ENCODE measurements at places on chromosomes 1 and 21.

DNA sequence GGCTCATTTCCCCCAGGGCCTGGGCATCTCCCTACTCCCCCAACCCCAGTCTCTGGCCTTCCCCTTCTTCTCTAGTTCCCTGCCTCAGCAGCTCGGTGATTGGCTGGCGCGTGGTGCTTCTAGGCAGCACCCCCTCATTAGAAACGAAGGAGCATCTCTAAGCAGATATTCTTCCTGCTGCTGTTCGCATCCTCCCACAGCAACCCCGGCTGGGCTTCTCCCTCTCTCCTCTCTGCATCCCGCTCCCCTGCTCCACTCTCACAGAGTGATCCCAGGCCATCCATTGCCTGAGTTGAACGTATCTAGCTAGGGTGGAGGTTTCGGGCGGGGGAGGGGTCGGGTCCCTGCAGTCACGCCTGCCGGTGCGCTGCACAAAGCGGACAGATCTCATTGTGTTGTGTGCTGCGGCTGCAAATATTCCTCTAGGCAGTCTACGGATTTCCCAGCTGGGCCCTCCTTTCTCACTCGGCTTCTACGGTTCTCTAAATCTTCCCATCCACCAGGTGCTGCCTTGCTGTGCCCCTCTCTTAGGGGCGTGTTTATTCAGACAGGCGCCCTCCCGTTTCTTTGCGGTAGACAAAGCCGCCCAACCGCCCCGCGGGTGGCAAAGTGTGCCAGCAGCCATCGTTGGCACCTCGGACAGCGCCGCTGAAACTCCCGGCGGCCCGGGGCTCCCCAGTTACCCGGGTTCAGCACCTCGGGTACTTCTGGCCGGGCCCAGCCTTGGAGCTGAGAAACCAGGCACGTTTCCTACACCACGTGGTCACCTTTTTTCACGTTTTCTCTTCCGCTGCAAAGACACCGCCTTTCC, 2.2 kb downstream of the CACNA1E start:
- no peak for DNase-seq
- peaks cover 5% of the 10 kb centered on the region for H3K27me3 ChIP-seq
- H3K36me3 ChIP-seq: no peaks in the 10 kb centered on the region

GRCh38 chr1:22619252-22619651, 17.2 kb upstream of the C1QA start:
- no peak overlapping the region for H3K4me3 ChIP-seq
- no peak overlapping the region for H3K27ac ChIP-seq
- no peaks in the 10 kb centered on the region for H3K36me3 ChIP-seq
- no peak for DNase-seq
- H3K4me1 ChIP-seq: no peaks in the 10 kb centered on the region
- no peaks in the 10 kb centered on the region for H3K27me3 ChIP-seq

- H3K4me1 ChIP-seq: peaks cover 61% of the 10 kb centered on the region
- H3K27me3 ChIP-seq: no peaks in the 10 kb centered on the region
- no peak overlapping the region for H3K4me3 ChIP-seq
- peaks cover 21% of the 10 kb centered on the region for H3K36me3 ChIP-seq
Observed at GRCh38 chr1:32696041-32696440, 6.5 kb downstream of the SYNC start.

DNA sequence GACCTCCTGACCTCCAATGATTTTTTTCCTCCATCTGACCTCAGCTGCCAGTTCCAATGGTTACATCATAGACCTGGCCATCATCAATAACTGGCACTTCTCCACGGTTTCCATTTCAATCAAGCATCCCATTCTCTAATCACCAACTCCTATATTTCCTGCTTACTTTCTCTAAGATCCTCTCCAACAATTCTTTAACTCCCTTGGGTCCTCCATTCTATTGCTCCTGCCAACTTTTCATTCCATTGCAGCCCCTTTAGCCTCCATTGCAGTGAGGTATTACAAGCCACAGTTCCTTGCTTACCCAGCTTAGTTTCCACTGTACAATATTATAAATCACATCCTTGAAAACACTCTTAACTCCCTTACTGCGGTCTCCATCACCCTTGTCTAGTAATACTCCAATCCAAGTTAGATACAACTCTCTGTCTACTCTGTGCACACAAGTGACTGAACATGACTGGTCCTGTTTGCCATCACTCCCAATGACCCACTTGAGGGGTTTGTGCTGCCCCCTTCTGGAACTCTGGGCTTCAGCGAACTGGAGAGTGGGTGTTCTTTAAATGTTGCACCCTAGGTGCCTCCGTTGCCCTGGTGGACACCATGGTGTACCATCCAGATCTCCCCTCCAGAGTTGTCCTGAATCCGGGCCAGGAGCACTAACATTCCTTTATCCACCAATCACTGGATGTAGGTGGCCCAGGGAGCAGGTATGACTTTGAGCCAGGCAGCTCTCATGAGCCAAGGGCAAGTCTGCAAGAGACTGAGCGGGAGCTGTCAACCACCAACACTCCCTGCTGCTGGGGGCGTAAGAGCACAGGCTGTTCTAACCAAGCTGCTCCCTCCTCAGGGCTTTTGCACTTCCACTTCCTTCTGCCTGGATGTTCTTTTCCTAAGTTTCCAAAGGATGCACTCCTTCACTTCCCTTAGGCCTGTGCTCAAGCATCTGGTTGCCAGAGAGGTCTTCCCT, 3.7 kb upstream of the FNDC7 start:
- H3K4me3 ChIP-seq: no peak overlapping the region
- DNase-seq: no peak
- H3K4me1 ChIP-seq: peaks cover 14% of the 10 kb centered on the region
- H3K27me3 ChIP-seq: no peaks in the 10 kb centered on the region
- no peak overlapping the region for H3K27ac ChIP-seq

DNA sequence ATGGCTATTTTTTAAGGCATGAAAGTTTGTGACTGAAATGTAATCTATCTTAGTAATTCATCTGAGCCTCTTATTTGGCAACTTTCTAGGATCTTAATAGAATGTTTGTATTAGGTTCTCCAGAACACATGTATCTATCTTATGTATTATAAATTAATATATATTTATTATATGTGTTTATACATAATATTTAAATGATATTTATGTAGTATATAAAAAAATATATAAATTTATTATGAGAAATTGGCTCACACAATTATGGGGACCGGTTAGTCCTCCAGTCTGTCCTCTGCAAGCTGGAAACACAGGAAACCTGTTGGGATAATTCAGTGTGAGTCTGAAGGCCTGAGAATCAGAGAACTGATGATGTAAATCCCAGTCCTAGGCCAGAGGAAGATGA, 155.7 kb downstream of the AMY1C start:
- DNase-seq: no peak
- no peaks in the 10 kb centered on the region for H3K36me3 ChIP-seq
- H3K4me3 ChIP-seq: no peak overlapping the region
- no peak overlapping the region for H3K27ac ChIP-seq

- H3K36me3 ChIP-seq: no peaks in the 10 kb centered on the region
- peak overlapping the region; percentile 94 for H3K4me3 ChIP-seq
- H3K4me1 ChIP-seq: peaks cover 49% of the 10 kb centered on the region
- DNase-seq: no peak
Observed at GRCh38 chr1:201507360-201507675, 395 bp upstream of the CSRP1 start.

DNA sequence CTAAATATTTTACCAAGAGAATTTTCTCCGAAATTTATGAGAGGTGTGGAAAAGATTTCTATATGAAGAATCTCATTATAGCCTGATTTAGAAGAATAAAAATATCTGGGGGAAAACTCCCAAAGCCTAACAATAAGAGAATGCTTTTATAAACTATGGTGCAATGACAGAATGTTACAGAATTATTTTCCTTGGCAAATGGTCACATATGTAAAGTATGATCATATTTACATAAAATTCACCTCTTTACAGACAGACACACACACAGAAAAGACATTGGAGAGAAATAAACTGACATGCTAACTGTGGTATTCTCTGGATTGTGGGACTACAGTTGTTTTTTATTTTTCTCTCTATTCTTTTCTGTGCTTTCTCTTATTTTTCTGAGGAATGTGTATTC, 226.3 kb upstream of the USP24 start:
- H3K36me3 ChIP-seq: no peaks in the 10 kb centered on the region
- H3K27ac ChIP-seq: no peak overlapping the region
- DNase-seq: no peak

GRCh38 chr21:42160111-42160721, 58.7 kb upstream of the ABCG1 start:
- no peaks in the 10 kb centered on the region for H3K27me3 ChIP-seq
- H3K4me3 ChIP-seq: no peak overlapping the region
- no peaks in the 10 kb centered on the region for H3K36me3 ChIP-seq
- H3K27ac ChIP-seq: no peak overlapping the region
- DNase-seq: no peak

- H3K36me3 ChIP-seq: no peaks in the 10 kb centered on the region
- H3K4me3 ChIP-seq: peak overlapping the region; percentile 72
- no peaks in the 10 kb centered on the region for H3K27me3 ChIP-seq
- DNase-seq: no peak
- H3K27ac ChIP-seq: peak overlapping the region; percentile 89
Observed at GRCh38 chr1:40692429-40692895, 958 bp downstream of the NFYC start.

- H3K4me3 ChIP-seq: no peak overlapping the region
- no peaks in the 10 kb centered on the region for H3K27me3 ChIP-seq
- no peak for DNase-seq
- no peaks in the 10 kb centered on the region for H3K4me1 ChIP-seq
Observed at GRCh38 chr1:117275055-117275454, 64.3 kb upstream of the VTCN1 start.

DNA sequence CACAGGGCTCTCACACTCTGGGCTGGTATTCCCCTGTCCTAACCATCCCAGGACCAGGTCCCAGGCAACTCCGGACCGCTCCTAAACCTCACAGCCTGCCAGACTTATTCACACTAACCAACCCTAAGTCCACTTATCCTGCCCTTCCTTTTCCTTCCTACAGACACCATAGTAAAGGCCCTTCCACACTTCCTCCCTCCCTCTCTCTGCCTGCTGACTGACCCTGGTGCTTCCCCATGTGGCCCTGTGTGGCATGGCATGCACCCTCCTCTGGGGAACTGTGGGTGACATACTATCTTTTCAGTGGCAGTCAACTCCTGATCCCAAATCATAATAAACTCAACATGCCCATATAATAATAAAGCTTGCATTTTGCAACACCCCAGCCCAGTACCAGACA, 155.1 kb upstream of the DNAH14 start:
- no peak for DNase-seq
- H3K4me3 ChIP-seq: no peak overlapping the region
- no peak overlapping the region for H3K27ac ChIP-seq
- H3K36me3 ChIP-seq: no peaks in the 10 kb centered on the region

- no peaks in the 10 kb centered on the region for H3K4me1 ChIP-seq
- H3K27me3 ChIP-seq: no peaks in the 10 kb centered on the region
- no peaks in the 10 kb centered on the region for H3K36me3 ChIP-seq
- no peak overlapping the region for H3K27ac ChIP-seq
- DNase-seq: no peak
- no peak overlapping the region for H3K4me3 ChIP-seq
Observed at GRCh38 chr21:39669976-39670661, 57.4 kb downstream of the B3GALT5 start.

- no peak overlapping the region for H3K27ac ChIP-seq
- no peaks in the 10 kb centered on the region for H3K4me1 ChIP-seq
- DNase-seq: no peak
- no peaks in the 10 kb centered on the region for H3K27me3 ChIP-seq
Observed at GRCh38 chr1:231485029-231485784, 43.3 kb upstream of the TSNAX start.

GRCh38 chr1:3520419-3521378, 66.2 kb downstream of the ARHGEF16 start:
- H3K36me3 ChIP-seq: peaks cover 35% of the 10 kb centered on the region
- no peaks in the 10 kb centered on the region for H3K27me3 ChIP-seq
- DNase-seq: no peak
- no peak overlapping the region for H3K27ac ChIP-seq

DNA sequence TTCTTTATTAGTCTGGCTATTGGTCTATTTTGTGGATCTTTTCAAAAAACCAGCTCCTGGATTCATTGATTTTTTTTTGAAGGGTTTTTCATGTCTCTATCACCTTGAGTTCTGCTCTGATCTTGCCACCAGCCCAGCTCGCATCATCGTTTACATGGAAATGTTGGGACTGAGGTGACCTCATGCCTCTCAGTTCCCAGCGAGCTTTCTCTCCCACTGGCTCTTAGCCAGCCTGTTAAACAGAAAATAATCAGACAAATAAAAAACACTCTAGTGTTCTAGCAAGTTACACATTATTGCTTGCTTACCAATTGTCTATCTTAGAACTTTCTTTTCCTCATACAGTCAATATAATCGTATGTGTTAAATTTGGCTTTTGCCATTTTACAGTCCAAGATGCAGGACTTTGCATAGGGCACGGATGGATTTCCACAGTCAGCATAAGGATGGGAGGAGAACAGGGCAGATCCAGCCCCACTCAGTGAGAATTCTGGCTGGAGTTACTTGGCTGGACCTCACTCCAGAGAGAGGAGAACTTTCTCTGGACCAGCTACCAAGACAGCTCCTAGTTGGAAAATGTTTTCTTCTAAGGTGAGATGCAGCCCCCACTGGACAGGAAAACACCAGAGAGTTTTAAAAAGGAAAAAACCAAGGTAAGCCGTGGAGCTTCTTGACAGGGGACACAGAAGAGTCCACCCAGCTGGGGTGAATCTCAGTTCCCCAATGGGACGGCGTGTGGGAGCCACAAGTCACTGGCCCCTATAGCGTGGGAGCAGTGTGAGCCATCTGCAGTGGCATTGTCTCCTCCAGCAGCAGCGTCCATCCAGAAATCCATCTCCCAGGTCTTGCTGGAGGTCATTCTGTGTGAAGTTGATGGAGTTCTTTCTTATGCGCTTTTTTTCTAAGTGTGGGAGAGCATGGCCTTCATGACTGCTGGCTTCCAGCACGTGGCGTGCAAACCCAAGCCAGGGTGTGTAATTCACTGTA, 17.6 kb downstream of the PGBD2 start:
- no peak for DNase-seq
- H3K4me3 ChIP-seq: no peak overlapping the region
- no peaks in the 10 kb centered on the region for H3K36me3 ChIP-seq
- H3K27ac ChIP-seq: no peak overlapping the region
- H3K27me3 ChIP-seq: no peaks in the 10 kb centered on the region

- no peaks in the 10 kb centered on the region for H3K27me3 ChIP-seq
- peak overlapping the region; percentile 14 for H3K27ac ChIP-seq
- peaks cover 68% of the 10 kb centered on the region for H3K4me1 ChIP-seq
- H3K4me3 ChIP-seq: peak overlapping the region; percentile 25
- peaks cover 34% of the 10 kb centered on the region for H3K36me3 ChIP-seq
Observed at GRCh38 chr1:40058453-40059337, 18.2 kb downstream of the CAP1 start.

- H3K4me3 ChIP-seq: no peak overlapping the region
- H3K27me3 ChIP-seq: no peaks in the 10 kb centered on the region
- no peaks in the 10 kb centered on the region for H3K4me1 ChIP-seq
- no peaks in the 10 kb centered on the region for H3K36me3 ChIP-seq
- DNase-seq: no peak
Observed at GRCh38 chr1:21058035-21058793, 118.5 kb downstream of the EIF4G3 start.

Measured in thoracic aorta (tissue), 2 donors.